ENCODE measurements at places on chromosomes 5 and 9. TPM values are rescaled to one million over a fixed set of nuclear protein-coding genes. Genes with fewer than 3 reads are reported as not detected.

PRLR gene
- 0.38 TPM for total RNA-seq

JAKMIP2 gene
- 0.16 TPM for total RNA-seq

DNA sequence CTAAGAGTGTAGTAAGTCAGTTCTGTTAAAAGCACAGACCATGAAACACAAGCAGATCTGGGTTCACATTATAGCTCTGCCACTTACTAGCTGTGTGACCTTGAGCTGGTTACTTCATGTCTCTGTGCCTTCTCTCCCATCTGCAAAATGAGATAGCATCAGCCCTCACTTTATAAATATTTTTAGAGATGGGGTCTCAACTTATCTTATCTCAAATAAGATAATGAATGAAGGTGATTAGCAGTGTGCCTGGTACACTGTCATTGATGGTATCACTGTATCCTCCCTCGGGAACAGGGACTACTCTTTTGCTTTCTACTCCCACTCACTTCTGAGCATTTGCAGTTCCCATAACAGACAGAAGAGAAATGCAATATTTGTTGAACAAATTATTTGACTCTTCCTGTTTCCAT is 52.4 kb downstream of the GALNT10 start:
- DNase-seq: no peak

GRCh38 chr9:90092508-90092907 is 487.7 kb downstream of the GADD45G start:
- DNase-seq: no peak

INVS gene
- total RNA-seq: 6.9 TPM

OTP gene
- total RNA-seq: not detected

TMOD1 gene
- total RNA-seq: 192 TPM
